ENCODE measurements at places on chromosomes 1 and 21.

DNA sequence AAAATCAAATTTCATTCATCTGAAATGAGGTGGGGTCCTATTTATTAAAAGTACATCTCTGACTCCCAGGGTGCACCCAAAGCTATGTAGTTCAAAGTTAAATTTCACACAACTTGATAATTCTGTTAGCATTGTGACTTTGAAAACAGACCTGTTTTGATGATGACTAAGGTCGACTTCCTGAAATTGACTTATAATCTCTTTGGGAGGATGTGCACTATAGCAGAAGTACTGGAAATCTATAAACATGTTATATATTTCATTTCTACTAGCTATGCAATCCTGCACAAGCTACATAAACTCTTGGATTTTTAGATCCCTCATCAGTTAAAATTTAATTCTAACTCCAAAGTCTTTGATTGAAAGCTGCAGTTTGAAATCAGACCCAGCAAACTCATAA, 507.6 kb downstream of the NEGR1 start:
- DNase-seq = peak; percentile 20

DNA sequence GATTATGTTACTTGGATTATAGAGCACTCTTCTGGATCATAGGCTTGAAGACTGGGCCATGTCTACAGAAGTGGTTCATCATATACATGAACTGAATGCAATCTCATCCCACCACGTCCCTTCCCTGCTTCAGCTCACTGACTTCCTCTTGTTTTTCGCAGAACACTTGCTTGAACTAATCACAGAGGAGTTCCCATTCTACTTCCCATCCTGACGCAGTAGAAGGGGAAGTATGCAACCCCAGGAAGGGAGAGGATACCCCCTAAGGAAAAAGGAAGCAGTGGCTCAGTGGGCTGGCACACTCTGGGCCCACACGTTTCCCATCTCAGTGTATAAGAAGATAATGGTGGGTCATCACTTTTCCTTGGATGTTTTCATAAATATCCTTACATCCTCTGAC, 36.2 kb downstream of the CASQ2 start:
- DNase-seq = peak; percentile 45

- no peak for DNase-seq
Observed at GRCh38 chr1:113088972-113089371, 16.0 kb downstream of the LRIG2 start.

GRCh38 chr1:43563876-43564539, 33.3 kb downstream of the PTPRF start:
- no peak for DNase-seq

DNA sequence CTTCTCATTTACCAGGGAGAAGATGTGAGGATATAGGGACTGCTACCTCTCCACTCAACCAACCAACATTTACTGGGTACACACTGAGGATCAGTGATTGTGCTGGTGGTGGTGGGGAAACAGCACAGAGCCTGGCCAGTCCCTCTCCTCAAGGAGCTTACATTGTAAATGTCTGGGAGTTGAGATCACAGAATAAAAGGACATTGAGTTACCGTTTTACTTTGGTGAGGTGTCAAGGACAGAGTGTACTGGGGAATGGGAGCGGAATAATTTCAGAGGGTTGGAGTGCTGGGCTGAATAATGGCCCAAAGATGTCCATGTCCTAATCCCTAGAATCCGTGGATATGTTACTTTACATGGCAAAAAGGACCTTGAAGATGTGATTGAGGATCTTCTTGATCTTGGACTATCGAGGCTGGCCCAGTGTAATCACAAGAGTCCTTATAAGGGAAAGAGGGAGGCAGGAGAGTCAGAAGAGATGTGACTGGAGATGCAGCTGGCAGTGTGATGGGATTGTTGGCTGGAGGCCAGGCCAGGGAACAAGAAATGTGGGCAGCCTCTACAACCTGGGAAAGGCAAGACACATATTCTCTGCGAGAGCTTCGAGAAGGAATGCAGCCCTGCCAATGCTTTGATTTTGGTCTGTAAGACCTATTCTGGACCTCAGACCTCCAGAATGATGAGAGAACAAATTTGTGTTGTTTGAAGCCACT, 26.6 kb upstream of the RWDD3 start:
- no peak for DNase-seq

- DNase-seq = no peak
Observed at GRCh38 chr1:41285818-41286217, 43.7 kb upstream of the SCMH1 start.

- peak; percentile 69 for DNase-seq
Observed at GRCh38 chr1:172321451-172321850, 99.0 kb upstream of the C1orf105 start.

DNA sequence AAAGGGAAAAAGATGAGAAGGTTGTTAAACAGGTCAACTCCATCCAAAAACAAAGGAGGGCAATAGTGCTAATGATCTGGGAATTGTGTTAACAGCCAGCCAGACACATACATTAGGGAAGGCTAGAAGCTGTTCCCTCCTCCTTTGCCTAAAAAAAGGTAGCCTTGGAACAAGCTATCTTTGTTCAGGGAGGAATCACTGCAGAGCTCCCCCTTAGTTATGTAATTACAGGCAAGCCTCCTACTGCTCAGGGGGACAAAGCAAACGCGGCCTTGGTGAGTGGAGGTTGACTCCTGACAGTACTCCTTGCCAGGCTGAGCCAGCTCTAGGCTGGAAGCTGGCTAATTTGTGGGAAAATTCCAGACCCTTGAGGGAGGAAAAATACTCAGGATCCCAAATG, 97.6 kb downstream of the VAV3 start:
- DNase-seq = no peak

GRCh38 chr1:105830571-105831146, 1225.8 kb upstream of the PRMT6 start:
- DNase-seq = no peak

GRCh38 chr1:201475130-201475529, 6.1 kb upstream of the PHLDA3 start:
- DNase-seq = no peak

- DNase-seq = no peak
Observed at GRCh38 chr1:31615939-31616338, 1.6 kb upstream of the HCRTR1 start.

DNA sequence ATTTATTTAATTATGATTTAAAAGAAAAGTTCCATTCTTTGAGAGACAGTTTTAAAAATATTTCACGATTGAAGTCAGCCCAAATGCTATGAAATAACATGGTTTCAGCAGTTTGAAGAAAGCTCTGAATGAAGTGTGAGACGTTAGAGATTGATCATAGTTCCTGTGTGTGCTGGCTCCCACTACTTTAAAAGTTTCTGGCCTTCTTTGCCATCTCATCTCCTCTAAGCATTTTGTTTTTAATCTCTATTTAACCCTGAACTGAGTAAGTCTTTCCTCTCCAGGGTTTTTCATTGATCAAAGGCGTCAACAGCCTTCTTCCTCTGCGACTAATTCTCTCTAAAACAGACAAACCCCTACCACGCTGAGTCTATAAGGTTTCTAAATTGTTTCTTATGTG, 225.3 kb upstream of the B3GALT2 start:
- DNase-seq = no peak

DNA sequence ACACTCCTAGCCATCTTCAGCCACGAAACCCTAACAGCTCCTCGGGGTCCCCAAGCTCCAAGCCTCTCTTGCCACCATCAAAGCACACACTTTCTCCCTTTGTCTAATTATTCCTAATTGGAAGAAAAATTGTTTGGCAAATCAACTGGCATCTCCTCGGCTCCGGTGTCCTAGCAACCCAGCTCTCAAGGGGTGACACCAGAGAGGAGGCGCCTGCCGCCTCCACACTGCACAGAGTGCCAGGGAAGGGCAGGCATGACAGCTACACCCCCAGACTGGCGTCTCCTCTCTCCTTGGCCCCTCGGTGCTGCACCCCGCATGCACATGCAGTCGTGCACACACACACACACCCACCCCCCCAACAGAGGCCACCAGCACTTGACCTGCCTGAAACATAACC, 18.2 kb upstream of the GJB5 start:
- DNase-seq = no peak

DNA sequence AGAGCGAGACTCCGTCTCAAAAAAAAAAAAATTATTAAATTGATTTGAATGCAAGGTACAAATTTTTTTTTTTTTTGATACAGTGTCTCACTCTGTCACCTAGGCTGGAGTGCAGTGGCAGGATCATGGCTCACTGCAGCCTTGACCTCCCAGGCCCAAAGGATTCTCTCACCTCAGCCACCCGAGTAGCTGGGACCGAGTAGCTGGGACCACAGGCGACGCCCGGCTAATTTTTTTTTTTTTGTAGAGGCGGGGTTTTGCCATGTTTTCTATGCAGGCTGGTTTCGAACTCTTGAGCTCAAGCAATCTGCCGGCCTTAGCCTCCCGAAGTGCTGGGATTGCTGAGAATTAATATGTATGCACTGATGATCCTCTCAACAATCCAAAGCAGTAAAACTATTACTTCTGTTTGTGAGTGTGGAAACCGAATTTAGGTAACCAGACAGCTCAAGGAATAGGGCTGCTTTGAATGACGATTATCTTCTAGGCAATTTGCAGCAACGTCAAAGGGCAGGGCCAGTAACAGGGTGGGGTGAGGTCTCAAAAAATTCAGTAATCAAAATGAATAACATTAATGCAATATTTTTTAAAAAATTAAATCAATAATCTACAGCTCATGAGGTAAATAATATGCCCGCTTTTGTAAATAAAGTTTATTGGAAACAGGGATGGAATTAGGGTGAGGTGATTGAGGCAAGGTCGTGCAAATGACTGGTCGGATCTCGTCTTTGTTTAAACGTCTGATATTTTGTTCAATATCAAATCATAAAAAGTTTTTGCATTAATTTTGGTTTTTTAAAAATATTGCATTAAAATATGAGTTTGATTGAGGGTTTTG, 1.2 kb downstream of the CLSPN start:
- DNase-seq = no peak

DNA sequence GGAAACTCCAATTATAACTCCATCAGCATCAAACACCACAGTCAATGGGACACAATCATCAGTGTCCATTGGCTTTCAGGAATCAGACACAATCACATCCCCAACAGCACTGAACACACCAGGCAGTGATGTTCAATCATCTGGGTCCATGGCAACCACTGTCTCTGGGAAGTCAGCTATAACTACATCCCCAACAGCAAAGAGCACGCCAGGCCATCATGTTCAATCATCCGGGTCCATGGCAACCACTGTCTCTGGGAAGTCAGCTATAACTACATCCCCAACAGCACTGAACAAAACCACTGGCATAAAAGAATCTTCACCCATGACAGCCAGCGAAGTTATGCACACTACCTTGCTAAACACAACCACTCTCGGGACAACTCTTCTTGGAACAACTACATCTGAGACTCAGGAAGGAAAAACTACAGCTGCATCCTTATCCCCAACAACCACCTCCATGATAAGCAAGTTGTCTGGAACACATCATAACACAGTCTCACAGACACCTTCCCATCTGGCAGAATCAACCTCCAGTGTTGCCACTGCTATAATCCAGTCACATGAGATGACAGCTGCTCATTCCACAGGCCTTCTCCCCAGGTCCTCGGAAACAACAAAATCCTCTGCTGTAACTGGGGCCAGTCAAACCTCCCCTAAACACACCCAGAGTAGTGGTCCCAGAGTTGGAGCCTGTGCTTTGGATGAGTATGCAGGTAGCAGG, 19.9 kb downstream of the CATSPER4 start:
- DNase-seq = no peak
